Stimulated activated CD8-positive, alpha-beta memory T cell treated with anti-CD3 and anti-CD28 coated beads, Interleukin-12 subunit alpha, Interleukin-12 subunit beta, amount 100 ng/mL, for 1 hour (primary cell): ENCODE measurements at places on chromosomes 11 and 22.

- peak; percentile 58 for DNase-seq
Observed at GRCh38 chr11:75445315-75445953, 12.4 kb upstream of the KLHL35 start.

- DNase-seq: no peak
Observed at GRCh38 chr11:116217006-116217405, 555.8 kb downstream of the BUD13 start.

DNA sequence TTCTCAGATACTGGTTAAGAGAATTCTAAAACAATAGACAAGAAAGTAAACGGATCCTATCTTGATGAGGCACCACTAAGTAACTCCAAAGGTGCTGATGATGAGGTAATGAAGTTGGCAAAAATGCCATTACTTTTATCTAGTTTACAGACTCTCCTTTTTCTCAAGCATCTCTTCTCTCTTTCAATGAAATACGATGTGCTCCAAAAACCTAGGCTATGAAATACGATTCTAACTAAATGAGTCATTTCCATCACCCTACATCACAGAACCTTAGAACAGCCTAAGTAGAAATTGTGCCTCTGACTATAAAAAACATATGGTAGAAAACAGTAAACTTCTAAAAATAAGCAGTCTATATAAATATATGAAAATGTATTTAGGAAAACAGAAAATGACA lies 58.9 kb upstream of the ARHGAP32 start:
- DNase-seq: no peak

GRCh38 chr22:37448516-37449127 lies 21.3 kb upstream of the ELFN2 start:
- DNase-seq: no peak

GRCh38 chr11:47143322-47143721 lies 33.4 kb downstream of the ARFGAP2 start:
- DNase-seq: no peak
